ENCODE measurements at places on chromosomes 7 and 10. TPM values are rescaled to one million over a fixed set of nuclear protein-coding genes. Genes with fewer than 3 reads are reported as not detected.

The NFE2L3 gene
- total RNA-seq, result 8.2 TPM

The ITGB8 gene
- 0.03 TPM for total RNA-seq

The PRLHR gene
- not detected for total RNA-seq

The RASA4B gene
- 26.9 TPM for total RNA-seq

The PRKCQ gene
- not detected for total RNA-seq

DNA sequence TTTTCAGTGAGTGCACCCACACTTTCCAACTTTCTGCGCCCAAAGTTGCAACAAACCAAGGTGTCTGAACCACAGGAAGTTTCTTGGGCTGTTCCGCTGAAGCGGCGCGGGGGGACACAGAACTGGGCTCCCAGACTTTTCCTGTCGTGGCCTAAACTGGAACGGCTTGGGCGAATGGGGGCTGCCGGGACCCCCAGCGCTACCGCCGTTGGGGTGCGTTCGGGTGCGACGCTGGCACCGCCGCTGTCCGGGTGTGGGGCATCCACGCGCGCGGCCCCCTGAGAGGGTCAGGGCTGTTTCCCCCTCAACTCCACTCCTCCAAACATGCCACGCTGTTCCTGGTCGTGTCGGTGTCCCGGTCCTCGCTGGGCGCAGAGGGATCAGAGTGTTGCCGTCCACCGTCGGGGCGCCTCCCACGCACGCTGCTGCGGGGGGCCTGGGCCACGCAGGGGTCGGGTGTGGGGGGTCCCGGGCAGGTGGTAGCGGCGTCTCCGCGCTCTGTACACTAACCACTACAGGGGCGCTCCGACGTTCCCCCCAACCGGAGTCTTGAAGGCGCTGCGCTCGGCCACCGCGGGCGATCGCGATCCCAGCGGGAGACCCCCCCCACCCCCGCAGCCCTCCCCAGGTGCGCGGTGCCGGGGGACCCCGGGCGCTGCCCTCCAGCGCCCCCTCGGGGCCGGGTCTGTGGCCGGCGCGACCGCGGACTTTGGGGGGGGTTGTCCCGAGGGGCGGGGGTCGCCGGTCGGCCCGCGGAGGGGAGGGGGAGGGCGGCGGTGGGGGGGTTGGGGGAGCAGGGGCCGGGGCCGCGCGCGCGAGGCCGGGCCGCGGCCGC, 2.2 kb upstream of the CUX1 start:
- no peak for DNase-seq

GRCh38 chr7:78323118-78323517, 524.5 kb downstream of the PHTF2 start:
- peak; percentile 56 for DNase-seq

DNA sequence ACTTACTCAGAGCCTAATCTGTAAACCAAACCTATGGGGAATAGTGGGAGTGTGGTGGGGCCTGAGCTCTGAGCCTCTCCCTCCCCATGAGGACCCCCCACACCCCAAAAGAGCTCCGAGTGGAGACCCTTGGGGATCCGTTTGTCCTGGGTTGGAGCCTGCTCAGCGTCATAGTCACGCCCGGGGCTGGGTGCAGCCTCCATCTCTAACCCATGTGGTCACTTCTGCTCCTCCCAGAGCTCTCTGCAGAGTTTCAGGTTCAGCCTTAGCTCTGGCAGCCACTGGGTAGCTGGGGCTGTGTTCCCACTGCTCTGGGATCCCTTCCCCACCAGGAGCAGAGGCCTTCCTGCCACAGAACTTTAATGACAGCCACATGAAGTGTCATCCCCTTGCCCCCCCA, 25.9 kb downstream of the PFKFB3 start:
- no peak for DNase-seq

- DNase-seq, result no peak
These were observed 19.3 kb upstream of the TRIM8 start for GRCh38 chr10:102624751-102625645.

DNA sequence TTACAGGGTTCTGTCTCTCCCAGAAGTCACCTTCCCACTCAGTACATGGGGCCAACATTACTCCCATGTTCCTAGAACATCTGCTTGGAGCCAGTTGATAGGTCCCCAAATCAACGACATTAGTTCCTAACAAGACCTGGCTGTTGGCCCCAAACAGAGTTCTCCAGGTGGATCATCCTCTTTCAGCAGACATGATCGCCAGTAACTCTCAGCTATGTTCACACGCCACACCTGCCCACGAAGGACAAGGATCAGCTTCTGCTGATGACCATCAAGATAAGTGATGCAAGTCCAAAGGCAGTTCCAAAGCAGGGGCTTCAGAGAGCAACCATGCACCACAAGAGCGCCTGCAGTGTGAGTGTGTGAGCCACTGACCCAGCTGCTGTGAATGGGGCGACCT, 11.0 kb downstream of the ZNF777 start:
- DNase-seq, result no peak

- no peak for DNase-seq
These were observed 169.6 kb upstream of the ZNF804B start for GRCh38 chr7:88589927-88590326.

DNA sequence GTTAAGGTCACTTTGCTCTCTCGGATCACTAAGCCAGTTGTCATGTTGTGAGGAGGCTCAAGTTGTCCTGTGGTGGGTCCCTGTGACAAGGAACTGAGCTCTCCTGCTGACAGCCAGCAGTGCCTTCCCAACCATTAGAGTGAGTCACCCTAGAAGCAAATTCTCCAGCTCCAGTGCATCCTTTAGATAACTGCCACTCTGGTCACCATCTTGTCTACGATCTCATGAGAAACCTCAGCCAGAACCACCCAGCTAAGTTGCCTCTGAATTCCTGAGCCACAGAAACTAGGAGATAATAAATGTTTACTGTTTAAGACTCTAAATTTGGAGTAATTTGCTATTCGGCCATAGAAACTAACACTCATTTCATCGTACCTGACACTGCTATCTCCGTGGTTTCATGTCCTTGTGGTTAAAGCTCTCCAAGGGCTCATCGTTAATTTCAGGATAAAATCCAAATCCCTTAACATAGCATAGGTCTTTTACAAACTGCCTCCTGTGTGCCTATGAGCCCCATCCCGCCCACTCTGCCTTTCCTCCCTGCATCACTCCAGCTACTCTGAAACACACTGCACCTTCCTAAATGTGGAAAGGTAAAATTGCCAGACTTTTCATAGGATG, 56.5 kb upstream of the WIPF3 start:
- DNase-seq, result peak; percentile 1

DNA sequence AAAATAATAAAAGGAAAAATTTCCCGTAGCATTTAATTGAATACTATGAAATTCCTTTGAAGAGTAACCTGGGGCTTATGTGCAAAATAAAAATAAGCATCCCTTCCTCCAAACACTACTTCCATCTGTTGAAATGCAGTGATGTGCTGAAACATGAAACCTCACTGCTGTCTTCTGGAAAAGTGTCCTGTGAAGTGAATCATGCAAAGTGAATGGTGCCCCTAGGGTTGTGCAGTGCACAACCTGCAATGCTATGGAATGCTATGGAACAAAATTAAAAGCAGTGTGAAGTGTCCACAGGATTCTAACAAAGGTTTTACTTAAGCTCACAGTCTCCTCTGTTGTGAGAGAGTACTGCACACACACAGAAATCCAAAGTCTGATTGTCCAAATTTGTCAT, 480.9 kb downstream of the ETV1 start:
- no peak for DNase-seq

DNA sequence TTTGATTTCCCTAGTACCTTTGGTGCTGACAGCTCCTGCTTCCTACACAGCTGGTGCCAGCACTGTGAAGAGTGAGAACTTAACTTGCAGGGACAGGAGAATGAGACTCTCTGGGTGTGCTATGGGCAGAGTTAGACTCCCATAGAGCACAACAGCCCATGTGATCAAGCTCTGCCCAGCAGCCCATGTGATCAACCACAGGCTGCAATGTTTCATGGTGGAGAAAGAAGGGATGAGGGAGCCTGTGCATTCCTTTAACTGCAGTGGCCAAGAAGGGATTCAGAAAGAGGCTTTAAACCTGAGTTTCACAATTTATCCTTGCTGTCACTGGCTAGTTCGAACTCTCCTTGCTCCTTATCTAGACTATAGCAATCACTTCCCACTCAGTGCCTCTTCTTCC, 10.0 kb upstream of the MEST start:
- DNase-seq, result no peak

GRCh38 chr7:108836256-108836655, 266.6 kb downstream of the DNAJB9 start:
- no peak for DNase-seq

DNA sequence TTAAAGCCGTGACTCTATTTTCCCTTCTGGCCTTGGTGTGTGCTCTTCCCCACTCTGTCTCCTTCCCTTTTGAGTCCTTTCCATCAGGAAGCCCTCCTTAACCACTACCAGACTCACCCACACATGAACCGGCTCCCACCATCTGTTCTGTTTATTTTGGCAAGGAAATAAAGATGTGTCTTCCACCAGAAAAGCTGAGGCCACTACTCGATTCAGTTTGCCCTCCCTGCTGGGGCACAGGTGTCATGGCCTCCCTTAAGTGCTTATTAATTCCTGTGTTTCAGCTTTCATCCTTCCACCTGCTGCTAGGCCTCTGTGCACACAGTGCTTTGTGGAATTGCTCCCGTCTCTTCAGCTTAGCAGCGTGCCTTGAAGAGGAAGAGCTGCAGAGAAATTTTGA, 16.7 kb downstream of the POR start:
- no peak for DNase-seq

DNA sequence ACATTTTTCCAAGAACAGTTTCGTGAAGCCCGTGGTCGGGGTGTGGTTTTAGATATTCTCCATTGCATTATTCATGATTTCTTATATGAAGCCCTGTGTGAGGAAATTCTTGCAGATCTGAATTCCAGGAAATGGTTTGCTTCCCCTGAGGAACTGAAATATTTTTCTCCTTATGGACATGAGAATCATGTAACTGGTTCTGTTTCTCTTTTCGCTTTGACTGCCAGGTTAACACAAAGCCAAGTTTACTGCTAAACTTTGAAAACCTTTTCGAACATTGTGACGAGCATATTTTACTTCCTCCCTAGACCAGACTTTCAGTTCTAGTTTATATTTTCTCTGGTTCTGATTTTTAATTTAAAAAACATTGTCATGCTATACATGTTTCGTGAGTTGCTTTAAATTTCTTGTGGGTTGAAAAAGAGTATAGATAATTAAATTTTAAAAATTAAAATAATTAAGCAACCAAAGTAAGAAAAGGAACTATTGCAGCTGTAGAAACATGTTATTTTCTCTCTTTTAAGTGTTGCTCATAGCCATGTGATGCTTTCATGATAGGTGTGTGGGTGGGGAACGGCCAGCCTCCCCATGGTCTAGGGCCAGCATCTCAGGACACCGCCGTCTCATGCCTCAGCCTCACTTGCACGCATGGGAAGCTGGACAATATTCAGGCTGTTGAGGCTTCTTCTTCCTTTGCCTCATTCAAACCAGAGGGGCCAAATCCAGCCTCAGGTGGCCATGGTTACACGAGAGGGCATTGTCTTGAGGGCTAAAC, 97.1 kb downstream of the CREB5 start:
- DNase-seq, result no peak

Measured in HFFc6 (cell line).